ENCODE measurements at places on chromosomes 11 and 22.
A peak's percentile ranks its signal among the peaks of the same experiment; 100 is the strongest.

GRCh38 chr11:74678591-74679512 lies 52.4 kb downstream of the CHRDL2 start:
- DNase-seq: peak; percentile 28

GRCh38 chr11:39965701-39966100 lies 1493.8 kb downstream of the LRRC4C start:
- DNase-seq: no peak

DNA sequence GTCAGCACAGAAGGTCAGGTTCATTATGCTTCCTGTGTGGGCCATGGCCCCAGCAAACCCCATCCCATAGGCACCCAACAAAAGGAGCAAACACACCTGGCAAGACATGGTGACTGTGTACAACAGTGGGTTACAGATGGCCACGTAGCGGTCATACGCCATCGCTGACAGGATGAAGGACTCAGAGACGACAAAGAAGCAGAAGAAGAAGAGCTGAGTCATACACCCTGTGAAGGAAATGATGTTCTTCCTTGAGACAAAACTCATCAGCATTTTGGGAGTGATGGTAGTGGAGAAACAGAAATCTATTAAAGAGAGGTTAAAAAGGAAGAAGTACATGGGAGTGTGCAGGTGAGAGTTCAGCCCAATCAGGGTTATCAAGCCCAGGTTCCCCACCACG lies 309 bp downstream of the OR8B12 start:
- no peak for DNase-seq

GRCh38 chr11:128507936-128508335 lies 79.4 kb downstream of the ETS1 start:
- DNase-seq: no peak

GRCh38 chr22:44097263-44098020 lies 73.3 kb downstream of the PARVB start:
- DNase-seq: no peak

DNA sequence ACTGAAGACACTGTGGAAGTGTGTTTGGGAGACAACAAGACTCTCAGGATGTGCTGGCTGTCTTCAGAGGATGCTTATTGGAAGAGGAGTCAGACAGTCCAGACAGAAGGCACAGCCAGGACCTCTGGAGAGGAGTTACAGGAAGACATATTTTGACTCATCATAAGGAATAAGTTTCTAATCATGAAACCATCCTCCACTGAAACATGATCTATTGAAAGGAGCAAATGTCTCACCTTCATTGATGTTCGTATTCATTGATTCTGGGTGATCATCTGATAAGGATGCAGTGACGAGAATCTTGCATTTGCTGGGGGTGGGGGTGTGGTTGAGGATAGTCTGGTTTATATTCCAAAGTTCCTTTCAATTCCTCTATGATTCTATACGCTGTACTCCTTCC lies 2.5 kb upstream of the CXCR5 start:
- no peak for DNase-seq

DNA sequence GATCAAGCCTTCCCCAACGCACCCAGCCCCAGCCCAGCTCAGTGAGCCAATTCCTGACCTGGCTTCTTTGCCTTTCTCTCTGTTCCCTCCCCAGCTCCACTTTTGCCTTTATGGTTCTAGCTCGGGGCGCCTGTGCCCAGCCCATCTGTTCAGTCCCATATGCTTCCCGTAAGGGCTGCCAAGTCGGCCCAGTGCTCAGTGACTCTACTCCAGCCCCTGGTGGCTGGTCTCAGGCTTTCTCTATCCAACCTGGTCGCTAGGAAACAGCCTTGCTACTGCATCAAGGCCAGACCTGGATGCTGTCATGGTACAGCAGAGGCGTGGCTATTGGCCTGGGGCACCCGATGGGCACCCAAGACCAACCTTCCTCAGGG lies 178.0 kb downstream of the DSCAML1 start:
- no peak for DNase-seq

DNA sequence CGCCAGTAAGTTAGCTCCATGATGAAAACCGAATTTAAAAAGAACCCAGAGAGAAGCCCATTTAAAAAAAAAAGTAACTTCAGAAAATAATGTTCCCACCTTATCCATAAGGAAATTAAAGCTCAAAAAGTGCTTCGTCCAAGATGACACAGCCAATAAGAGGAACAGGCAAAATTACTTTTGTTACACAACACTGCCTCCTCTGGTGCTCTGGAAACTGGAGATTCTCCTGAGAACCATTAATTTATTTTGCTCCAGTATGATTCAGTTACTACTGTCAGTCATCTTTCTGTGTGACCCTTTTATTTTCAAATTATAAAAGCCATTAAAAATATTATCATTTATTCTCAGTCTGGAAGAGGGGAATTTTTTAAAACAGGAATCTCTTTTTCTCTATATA lies 2.0 kb downstream of the IFT27 start:
- no peak for DNase-seq

GRCh38 chr22:26563022-26563421 lies 26.9 kb downstream of the TPST2 start:
- no peak for DNase-seq

- DNase-seq: no peak
Observed at GRCh38 chr11:83456075-83456474, 169.9 kb upstream of the CCDC90B start.

- DNase-seq: no peak
Observed at GRCh38 chr22:30878516-30879414, 89.8 kb downstream of the MORC2 start.

- no peak for DNase-seq
Observed at GRCh38 chr11:72792437-72793021, 1.3 kb downstream of the STARD10 start.

DNA sequence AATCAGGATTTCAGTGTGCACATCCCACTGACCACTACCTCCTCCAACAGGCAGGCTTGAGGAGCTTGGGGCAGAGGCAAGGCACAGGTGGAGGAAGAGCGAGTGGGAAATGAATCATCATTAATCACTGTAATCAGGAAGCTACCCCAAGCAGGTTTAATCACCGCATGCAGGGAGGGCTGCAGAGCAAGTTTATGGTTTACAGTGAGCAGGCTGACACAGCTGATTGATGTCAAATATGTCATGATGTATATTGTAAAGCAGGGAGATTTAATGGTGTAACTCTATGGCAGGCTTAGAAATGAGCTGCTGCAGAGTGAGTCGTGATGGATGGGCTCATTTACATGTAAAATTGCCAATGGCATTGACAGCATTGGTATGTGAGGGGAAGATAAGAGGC lies 441.0 kb downstream of the NTM start:
- no peak for DNase-seq

GRCh38 chr11:26867286-26867685 lies 126.6 kb upstream of the FIBIN start:
- DNase-seq: no peak

DNA sequence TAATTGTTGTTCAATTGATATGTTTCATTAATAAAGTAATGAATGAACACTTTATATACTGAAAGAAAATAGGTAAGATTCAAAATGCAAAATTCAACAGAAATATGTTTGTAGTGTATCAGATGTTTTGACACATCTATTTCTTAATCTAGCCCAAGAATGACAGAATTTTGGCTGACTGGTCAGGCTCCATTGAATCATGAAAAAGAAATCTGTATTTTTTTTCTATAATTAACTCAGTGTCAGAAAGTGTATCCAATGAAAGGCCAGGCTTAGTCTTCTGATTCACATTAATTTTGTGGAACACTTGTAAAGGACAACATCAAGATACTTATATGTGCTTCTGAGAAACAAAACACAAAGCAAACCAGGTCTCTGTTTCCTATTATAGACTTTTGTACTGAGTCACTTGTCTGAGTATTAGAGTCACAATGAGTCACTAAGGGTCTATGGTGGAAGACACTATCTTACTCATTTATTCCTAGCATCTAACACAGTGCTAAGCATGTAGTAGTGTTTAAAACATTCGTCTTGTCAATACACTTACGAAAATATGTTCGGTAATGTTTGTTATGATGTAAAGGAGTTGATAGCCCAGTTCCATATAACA lies 297.7 kb upstream of the CCDC90B start:
- DNase-seq: no peak
